CD4-positive, alpha-beta T cell treated with Interleukin-10 for 1 hour (primary cell): ENCODE measurements at places on chromosomes 3 and 15.

- no peak for DNase-seq
Measured at GRCh38 chr3:52054661-52055511, 1.5 kb downstream of the DUSP7 start.

- DNase-seq, result peak; percentile 15
Measured at GRCh38 chr3:137110392-137110996, 152.7 kb downstream of the IL20RB start.

GRCh38 chr3:159171333-159171732 is 369.5 kb downstream of the MFSD1 start:
- no peak for DNase-seq

DNA sequence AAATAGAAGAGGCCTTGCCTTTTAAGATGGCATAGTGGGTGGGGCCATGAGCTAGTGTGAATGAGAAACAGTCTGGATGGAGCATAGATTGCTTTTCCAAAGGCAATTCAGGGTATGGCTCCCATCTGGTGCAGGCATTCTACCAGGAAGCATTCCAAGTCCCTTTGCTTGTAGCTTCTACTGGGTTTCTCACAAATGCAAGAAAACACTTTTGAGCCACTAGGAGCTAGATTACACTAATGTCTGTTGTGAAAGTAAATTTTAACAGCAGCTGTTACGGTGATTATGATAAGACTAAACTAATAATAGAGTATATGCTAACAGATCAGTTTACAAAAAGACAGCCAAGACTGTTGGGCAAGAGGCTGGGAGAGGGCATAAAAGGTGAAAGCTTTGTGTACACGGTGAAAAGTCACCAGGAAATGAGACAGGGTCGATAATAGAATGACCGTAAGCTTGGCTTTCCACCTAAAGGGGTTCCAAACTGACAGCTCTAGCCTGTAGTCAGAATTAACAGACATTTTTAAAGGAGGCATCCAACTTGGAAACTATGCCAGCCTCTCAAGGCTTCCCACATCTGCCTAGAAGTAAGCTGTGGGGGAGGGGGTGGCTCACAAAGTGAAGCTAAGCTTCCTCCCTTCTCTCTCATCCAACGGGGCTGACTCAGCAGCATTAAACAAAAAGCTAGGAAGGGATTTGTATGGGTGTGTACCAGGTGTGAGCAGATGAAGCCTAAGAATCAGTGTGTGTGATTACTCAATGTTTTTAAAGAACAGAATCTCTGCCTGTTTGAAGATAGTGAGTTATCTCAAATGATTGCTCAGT is 61.1 kb upstream of the GPD1L start:
- no peak for DNase-seq

DNA sequence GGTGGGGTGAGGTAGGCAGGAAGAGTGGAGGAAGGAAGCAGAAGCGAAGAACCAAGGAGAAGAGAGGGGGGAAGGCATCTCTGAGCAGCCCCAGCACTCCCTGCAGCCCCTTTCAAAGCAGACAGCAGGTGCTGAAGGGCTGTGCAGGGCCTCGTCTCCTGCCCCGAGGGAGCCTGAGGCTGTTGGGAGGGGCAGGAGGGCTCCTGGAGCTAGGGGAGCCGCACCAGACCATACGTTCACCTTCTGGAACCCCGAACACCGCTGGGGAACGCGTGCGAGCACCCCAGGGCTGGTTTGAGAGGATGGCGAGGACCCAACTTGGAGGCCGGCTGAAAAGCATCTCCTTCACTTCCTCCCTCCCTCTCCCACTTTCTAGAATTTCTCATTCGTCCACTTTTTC is 259.8 kb downstream of the FAM43A start:
- no peak for DNase-seq

DNA sequence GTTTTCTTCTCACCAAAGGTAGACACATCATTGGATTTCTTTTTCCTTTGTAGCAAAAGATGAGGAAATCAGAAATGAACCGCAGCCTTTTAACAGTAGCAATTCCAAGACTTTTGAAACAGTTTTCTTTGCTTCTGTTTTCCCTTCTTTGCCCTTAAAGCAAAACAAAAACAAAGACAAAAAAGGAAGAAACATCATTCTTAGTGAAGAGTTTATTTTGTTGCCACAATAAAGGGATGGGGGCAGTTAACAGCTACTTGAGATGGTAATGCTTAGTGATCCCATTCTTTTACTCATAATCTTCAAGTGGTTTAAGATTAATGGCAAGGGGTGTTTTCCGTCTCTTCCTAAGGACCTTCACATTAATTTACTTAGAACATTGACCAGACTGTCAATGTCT is 218.8 kb downstream of the MEIS2 start:
- DNase-seq, result no peak

- no peak for DNase-seq
Measured at GRCh38 chr3:61805510-61806080, 244.2 kb downstream of the PTPRG start.

- DNase-seq, result no peak
Measured at GRCh38 chr3:155519078-155519477, 225.6 kb upstream of the STRIT1 start.

- DNase-seq, result no peak
Measured at GRCh38 chr3:173096994-173097785, 43.8 kb downstream of the SPATA16 start.

- DNase-seq, result no peak
Measured at GRCh38 chr3:58434168-58434504, 504 bp upstream of the PDHB start.

- no peak for DNase-seq
Measured at GRCh38 chr3:197149-197827, 725 bp downstream of the CHL1 start.

DNA sequence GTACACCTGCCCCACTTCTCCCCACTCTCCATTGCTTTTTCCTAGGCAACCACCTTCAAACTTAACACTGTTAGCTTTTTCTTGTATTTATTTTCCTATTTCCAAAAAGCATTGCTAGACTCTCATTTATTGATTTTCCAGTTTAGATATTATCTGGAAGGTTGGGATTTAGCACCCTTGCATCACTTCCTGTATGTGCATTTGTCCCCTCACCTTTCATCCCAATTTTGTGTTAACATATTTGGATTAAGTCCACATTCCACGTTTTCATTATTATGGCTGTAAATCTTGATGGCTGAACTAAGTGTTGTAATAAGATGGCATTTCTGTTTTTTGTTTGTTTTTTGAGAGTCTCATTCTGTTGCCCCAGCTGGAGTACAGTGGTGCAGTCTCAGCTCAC is 109.7 kb downstream of the TBC1D2B start:
- no peak for DNase-seq

GRCh38 chr15:60126661-60127060 is 122.5 kb downstream of the FOXB1 start:
- DNase-seq, result no peak

- peak; percentile 70 for DNase-seq
Measured at GRCh38 chr3:118882353-118882947, 152.2 kb downstream of the IGSF11 start.

DNA sequence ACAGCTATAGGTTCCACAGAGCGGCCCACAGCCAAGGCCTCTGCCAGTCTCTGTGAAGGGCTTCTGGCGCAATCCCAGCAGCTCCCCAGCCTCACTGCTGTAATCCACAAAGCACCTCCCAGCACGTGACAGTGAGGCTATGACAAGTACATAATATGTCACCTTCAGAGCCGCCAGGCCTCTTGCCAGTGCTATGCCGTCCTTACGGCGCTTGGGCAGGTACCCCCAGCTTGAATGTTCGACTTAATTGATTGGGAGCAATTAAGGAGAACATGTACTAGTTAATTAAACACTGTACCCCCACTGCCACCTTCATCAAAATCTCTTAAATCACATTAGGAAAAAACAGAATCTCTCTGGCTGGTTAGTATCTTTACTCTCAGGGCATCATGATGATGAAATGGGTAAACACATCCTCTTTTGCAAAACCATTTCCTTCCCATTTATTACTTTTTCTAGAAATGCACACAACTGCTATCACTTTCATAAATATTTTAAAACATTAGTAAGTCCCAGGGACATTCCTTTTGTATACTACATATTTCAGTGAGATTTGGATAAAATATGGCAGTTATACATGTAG is 169.9 kb downstream of the XXYLT1 start:
- peak; percentile 20 for DNase-seq

- DNase-seq, result no peak
Measured at GRCh38 chr15:71757741-71758530, 52.4 kb upstream of the NR2E3 start.

DNA sequence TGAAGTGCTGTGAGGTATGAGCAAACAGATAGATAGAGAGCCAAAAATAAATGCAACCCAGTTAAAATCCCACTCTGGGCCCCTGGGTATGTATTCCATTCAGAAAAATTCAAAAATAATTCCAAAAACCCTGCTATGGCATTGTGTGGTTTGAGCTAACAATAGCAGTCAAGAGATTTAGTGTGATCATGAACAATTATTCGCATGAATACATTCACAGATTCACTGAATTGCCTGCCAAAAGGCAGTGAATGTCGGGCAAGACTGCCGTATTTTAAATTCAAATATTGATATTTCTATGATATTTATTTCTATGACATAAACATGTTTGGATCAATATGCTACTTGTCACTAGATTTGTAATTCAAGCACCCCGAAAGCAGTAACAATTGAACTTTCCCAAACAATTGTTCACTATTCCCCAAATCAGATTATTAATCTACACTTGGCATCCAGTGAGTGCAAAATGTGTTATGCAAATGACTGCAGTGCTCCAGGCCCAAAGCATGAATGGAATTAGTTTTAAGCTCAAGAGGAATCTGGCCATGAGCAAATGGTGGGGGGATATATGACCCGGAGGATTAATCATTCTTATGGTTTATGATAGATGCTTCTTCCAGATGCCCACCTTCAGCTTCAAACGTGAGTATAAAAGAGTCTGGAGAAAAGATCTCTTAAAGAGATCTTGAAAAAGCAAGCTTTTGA is 417.0 kb upstream of the MEIS2 start:
- no peak for DNase-seq

DNA sequence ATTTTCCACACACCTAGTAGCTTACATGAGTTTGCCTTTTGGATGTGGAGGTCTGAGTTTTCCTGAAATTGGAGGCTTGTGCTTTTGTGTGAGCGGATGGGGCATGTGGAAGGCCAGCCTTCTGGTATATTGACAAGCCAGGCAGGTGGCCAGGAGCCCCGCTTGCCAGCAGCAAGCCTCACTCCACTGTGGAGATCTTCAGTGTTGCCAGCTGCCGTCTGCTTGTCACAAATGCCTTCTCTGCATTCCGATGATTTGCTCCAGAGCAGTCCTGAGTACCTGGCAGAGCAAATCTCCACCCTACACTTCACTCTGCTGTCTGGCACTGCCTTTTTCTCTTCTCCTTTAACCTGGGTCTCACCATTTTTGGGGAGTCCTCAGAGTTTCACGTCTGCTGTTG is 29.1 kb upstream of the CHST2 start:
- no peak for DNase-seq

DNA sequence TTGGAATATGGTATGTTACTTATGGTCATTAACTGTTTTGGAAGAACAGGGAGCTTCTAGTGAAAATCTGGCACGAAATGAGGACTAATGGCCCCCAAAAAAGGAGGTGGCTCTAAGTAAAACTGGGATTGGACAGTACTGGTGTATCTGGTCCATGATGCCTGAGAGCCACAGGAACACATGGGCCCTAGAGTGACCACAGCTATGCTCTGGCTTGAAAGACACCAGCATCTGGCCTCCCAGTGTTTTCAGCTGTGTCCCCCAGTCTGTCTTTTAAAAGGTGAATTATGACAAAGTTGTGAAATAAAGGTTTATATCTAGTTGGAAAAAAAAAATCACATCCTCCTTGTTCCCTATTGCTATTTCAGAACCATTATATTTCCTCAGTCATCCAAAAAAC is 64.5 kb downstream of the GSK3B start:
- DNase-seq, result no peak

DNA sequence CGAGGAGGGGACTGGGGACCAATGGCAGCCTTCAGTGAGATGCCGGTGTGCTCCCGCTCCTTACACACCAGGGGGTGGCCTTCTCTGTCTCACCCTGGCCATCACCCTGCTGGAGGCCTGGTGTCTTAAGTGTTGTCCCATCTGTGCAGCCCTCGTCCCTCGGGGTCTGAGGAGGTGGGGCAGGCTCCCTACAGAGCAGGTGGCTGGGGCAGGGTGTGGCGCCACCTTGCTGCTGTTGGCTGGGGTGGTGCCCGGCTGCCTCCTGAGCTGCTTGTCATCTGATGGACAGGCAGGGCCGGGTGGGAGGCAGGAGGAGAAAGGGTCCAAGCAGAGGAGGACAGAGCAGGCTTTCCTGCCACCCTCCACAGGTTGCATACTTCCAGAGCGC is 25.9 kb downstream of the PTPN23 start:
- DNase-seq, result no peak

DNA sequence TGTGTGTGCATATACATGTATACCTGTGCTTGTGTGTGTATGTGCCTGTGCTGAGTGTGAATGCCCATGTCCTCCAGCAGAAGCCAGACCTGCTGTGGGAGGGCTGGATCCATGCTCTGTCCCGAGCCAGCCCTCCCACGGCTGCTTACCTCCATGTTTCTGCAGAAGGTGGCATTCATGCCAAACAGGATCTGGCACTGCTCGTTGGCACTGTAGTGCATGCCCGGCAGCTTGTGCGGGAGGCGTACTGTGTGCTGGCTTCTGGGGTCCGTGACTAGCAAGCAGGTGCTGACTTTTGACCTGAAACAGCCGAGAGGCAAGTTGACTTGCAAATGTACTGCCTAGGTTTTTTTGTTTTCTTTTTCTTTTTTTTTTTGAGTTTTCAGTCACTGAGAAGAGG is 189.3 kb downstream of the ADAMTS17 start:
- no peak for DNase-seq

DNA sequence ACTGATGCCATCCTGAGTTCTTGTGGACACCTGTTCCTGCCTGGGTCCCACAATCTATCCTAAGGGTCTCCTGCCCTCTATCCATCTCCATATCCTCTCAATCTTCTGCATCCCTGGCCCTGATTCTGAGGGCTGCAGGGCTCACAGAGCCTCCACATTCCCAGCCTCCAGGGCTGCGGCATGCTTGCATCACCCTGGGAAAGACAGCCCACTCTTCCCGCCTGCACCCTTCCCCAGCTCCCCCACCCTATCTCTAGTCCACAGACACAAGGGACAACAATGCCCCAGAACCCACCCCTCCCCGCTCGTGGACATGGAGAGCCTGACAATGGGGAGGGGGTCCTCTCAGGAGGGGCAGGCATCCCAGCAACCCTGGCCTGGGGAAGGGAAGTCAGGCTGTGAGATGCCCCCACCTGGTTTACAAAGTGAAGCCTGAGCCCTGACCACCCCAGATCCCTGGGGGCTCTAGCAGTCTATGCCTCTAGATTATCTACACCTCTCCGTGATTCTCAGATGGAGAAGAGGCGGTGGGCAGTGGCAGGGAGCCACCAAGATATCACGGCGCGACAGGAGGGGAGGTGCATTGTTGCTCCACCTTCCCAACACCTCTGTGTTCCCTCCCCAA is 10.3 kb downstream of the SEMA3G start:
- no peak for DNase-seq

DNA sequence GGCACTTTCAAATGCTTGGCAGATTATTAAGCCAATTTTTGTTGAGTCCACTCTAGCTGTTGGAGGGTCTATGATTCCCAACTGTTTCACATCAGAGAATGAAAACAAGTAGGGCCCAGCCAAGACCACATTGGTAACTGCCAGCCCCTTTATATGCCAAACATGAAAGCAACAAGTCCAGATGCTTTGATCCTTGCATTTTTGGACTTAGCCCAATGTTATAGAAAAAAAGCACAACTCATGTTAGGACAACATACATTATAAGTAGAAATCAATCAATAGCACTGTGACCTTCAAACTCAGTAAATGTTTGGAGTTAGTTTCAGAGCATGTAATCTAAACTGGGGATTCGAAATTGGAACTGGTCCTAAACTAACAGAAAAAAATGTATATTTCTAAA is 674.7 kb downstream of the MECOM start:
- DNase-seq, result no peak
